Stimulated activated CD4-positive, alpha-beta T cell treated with anti-CD3 and anti-CD28 coated beads, Interleukin-1b, Interleukin-23, amount 100 ng/mL, for 24 hours (primary cell): ENCODE measurements at places on chromosomes 4 and X.

DNA sequence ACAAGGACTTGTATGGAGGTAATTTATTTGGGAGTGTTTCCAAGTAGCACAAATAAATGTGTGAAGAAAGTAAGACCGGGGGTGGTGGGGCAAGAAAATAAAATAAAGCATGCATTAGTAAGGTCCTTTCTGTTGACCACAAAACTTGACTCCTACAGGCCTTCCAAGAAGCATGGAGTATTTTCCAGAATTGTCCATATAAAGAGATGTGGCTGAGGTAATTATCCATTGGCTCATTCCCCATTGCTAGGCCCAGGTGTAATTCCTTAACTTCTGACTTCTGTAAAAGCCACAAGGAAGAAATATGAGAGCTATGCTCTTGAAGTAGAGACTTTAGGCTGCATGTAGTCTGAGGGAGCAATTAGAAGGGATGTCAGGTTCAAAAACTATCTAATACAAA lies 430.5 kb upstream of the PABPC4L start:
- no peak for DNase-seq

DNA sequence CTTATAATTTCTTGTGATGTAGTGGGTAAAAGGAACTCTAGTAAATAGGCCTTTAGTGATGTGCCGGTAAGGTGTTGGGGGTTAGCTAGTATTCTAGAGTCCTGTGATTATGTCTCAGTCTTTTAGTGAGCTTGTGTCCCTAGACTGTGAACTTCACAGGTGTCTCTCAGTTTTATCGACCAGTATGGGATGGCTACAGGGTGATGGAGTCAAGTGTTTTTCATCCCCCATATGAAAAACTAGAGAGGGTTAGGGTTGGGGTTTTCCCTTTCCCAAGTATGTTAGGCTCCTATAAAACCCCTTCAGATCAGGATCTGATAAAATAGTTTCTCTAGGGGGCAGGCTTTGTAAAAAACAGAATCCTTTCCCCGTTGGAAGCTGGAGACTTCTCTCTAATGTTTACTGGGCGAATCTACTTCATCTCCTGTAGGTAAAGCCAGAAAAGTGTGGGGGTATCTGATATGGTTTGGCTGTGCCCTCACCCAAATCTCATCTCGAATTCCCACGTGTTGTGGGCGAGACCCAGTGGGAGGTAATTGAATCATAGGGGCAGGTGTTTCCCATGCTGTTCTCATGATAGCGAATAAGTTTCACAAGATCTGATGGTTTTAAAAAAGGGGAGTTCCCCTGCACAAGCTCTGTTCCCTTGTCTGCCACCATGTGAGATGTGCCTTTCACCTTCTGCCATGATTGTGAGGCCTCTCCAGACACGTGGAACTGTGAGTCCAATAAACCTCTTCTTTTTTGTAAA lies 120.8 kb downstream of the DTHD1 start:
- no peak for DNase-seq

DNA sequence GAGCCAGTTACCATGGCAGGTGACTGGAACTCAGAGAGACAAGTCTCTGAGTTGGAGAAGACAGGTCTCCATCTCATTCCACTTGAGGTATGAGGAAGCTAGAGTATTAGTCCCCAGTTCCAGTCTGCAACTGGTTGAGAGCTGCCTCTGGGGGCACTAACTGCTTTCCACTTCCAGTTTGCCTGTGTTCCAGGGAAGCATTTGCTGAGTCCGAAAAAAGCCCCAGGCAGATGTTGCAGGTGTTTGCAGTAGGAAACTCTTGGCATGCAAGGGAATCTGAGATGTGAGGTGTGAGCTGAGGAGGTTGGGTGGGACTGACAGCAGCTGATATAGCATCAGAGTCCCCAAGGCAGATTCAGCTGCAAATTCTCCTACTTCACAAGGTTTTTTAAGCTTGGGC lies 272.2 kb upstream of the CASK start:
- no peak for DNase-seq

DNA sequence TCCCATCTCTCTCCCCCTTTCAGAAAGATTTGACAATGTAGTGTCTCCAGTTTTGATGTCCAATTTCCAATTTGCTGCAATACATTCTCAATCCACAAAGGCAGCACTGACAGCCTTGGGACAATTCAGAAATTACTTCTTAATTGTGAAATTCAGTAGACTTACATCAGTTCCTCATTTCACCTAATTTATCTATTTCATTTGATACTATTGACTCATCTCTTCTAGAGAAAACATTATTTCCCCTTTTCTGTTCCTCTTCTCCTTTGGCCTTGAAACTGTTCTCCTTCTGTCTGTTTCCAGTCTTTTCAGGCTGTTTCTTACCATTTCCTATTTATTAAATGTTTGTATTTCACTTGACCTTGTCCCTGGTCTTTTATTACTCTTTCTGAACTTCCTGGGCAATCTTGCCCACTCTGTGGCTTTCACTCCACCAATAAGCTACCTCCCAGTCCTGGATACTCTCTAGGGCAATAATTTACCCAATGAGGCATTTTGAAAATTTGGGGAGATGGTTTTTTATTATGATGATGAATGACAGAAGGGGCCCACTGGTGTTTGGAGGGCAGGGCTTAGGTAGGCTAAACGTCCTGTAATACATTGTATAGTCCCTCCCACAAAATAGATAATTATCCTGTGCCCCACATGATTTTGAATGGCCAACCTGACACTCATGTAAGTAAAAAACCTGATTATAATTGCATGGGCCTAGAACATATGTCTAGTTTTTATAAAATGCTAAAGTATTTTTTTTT lies 498.0 kb upstream of the BOD1L1 start:
- DNase-seq = no peak

DNA sequence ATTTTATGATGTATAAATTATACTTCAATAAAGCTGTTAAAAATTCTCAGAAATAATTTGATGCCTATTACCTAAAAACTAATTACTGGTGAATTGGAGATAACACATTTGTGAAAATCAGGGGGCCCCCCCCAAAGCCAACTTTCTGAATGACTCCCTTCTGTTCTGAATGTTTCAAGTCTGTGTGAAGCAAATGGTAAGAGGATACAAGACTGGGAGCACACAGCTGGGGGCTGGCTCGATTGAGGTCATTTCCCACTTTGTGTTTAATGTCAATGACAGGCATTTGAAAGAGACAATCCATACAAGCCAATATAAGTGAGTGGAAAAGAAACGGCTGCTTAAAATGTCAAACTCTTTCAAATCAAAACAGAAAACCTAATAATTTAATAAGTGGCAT lies 155.8 kb downstream of the SH2D1A start:
- DNase-seq = no peak

DNA sequence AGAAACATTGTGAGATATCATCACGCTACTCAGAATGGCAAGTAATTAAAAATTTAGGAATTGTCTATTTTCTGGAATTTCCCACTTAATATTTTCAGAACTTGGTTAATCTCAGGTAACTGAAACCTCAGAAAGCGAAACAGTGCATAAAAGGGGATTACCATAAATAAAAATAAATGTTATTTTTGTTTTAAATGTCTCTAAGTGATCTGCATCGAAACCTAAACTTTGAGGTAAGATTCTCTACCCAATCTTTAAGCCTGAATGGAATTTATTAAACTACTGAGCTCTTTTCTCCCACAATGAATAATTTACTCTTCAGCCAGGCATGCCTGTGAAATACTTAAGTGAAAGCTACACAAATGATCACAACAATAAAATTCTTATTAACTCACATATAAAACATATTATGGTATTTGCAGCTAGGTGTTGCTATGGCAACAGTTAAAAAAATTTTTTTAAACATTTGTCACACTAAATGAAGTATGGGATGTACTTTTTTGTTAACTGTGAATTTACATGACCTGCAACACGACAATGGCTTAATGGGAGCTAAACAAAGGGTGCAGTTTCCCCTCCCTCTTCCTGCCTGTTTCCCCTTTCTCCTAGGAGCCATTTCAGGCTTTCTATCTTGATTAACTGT lies 220.2 kb upstream of the PRPS2 start:
- DNase-seq = no peak

- no peak for DNase-seq
These were observed 29.4 kb downstream of the DTHD1 start for GRCh38 chr4:36310793-36311192.

- DNase-seq = no peak
These were observed 56.9 kb upstream of the GPRIN3 start for GRCh38 chr4:89364541-89364940.
